ENCODE measurements at places on chromosomes 2 and 18.

GRCh38 chr2:108967757-108968156, 21.3 kb downstream of the EDAR start:
- DNase-seq: no peak

GRCh38 chr2:95314964-95315611, 17.9 kb downstream of the KCNIP3 start:
- DNase-seq: peak; percentile 20

DNA sequence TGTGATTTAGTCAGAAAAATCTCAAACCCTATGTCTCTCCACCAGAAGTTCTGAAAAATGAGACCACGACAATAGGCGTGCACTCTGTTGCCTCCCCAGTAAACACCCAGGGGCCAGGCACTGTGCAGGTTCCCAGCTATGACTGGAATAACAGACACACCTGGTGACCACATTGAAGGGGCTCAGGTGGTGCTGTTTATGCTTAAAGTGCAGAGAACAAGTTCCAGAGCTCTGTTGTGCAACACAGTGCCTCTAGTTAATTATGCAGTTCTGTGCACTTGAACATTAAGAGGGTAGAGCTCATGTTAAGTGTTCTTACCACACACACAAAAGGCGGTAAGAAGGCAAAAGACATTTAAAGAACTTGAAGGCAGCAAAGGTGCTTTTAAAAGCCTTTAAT, 52.6 kb upstream of the AFF3 start:
- no peak for DNase-seq

GRCh38 chr2:176830362-176830761, 382.2 kb upstream of the HNRNPA3 start:
- DNase-seq: peak; percentile 30

DNA sequence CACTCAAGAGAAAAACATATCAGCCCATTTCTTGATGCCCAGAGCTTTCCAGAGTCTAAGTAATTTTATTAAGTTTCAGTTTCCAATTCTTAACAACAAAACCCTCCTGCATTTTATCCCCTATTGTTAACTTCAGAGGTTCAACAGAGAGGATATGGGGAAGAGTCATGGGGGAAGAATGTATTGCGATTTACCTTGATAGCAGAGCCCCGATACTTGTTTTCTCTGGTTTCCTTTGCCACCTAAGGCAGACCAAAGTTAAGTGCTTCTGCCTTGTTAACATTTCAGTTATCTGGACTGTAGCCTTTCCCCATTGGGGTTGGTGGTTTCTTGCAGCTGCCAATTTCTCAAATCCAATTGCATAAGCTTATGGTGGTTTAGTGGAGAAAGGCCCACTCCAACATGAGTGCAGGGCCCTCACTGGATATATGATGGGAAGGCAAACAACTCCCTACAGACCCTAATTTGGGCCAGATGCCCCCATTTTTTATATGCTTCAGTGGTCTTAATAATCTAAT, 82.0 kb upstream of the ITGB6 start:
- peak; percentile 49 for DNase-seq

DNA sequence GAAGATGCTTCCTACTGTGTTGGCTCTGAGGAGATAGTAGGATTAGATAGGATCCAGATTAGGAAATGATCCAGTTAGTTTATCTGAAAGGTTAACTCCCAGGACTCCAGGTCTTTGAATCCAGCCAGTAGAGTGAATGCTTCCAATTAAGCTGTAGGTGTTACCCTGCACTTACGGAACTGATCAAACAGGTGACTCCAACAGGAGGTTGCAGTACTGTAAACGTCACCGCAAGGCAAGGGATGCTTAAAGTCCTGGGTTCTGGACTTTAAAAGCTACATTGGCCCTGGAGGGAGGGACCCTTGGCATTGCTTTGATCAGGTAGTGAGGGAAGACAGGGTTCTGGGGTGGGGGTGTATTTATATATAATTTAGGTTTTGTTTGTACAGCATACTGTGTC, 5.6 kb downstream of the LGALSL start:
- DNase-seq: no peak

DNA sequence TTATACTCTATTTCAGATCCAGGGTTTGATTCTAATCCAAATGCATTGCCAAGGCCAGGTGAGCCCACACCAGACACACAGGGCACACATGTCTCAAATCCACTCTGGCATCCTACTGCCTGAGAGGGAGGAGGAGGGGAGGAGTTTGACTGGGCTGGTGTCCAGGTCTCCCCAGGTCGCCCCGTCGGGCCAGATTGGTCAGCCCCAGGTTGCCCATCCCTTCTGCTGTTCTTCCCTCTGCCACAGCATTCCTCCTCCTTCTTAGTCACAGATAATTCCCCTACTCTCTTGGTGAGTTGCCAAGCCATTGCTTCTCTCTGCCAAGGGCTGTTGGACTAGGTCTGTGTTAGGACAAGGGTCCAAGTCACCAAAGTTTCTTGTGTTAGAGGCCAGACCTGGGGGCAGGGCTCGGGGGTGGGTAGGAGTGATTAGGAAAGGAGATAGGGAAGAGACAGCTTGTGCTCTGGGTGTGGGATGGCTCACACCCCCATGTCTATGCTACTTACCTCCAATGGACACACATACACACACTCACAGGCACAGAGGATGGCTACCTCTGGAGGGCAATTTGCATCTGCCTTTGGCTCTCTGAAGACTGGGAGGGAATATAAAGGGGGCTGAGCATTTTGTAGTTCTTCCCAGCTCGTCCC, 2.5 kb upstream of the EGR4 start:
- no peak for DNase-seq

- DNase-seq: no peak
Observed at GRCh38 chr18:61948281-61948741, 55.5 kb upstream of the RNF152 start.

GRCh38 chr2:148796735-148797512, 78.1 kb upstream of the KIF5C start:
- no peak for DNase-seq

GRCh38 chr2:130759906-130760753, 4.8 kb downstream of the AMER3 start:
- DNase-seq: no peak

DNA sequence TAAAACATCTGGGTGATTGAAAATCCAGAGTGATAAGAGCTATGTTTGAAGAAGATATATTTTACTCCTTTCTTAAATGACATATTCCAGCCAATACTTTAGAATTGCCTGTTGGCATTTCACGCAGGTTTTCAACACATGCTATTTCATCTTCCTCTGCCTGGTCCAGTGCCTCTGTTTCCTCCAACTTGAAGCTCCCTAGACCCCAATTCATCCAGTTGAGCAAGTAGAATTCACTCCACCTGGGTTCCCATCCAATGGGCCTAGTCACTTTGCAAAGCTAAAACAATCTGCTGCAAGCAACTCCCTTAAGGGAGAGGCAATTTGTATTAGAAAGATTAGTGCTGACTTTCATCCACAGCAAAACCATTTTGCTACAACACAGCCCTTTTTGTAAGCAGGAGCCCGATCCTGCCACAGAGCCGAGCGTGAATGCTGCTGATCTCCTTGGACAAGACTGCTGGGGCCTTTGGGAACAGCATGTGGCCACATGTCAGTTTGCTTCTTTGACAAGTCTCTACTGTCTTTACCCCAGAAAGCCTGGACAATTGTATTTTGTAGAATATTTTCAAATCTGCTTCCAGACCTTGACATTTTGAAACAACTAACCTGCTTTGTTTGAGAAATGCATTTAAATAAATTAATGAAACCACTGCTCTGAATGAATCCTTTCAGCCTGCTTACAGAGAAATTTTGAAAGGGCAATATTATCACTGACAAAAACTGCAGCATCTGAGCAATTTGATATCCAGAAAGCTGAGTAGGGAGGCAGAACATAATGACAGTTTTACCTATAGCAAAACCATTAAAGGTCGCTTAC, 259.1 kb downstream of the TDRD15 start:
- DNase-seq: no peak

Data from BE2C (cell line).